Bone marrow (tissue), 2 donors: ENCODE measurements at places on chromosomes 1 and 21.

DNA sequence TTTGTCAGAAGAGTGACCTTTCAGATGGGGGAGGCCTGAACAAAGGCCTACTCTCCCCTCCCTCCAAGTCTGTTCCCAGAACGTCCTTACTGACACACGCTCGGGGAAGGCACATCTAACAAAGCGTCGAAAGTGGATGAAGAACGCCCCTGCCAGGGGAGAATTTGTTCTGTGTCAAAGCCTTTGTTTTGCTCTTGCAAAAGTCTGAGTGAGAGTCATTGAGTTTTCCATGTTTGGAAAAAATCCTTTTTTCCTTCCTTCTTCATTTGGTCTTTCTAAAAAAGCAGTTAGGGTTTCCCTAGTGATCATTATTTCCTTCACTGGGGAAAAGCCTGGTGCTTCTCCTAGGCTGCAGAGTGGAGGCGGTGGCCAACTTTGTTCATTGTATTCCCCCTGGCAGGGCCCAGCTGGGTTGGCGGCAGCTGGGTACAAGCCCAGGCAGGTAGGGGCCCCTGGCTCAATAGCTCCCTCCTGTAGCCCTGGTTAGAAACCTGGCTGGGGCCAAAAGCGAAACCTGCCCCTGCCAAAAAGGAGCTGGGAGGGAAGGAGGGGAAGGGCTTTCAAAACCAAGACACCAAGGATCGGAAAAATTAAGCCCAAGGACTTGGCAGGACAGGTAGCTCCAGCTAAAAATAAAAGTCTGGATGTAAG, 81.1 kb downstream of the ITPKB start:
- DNase-seq, result no peak

DNA sequence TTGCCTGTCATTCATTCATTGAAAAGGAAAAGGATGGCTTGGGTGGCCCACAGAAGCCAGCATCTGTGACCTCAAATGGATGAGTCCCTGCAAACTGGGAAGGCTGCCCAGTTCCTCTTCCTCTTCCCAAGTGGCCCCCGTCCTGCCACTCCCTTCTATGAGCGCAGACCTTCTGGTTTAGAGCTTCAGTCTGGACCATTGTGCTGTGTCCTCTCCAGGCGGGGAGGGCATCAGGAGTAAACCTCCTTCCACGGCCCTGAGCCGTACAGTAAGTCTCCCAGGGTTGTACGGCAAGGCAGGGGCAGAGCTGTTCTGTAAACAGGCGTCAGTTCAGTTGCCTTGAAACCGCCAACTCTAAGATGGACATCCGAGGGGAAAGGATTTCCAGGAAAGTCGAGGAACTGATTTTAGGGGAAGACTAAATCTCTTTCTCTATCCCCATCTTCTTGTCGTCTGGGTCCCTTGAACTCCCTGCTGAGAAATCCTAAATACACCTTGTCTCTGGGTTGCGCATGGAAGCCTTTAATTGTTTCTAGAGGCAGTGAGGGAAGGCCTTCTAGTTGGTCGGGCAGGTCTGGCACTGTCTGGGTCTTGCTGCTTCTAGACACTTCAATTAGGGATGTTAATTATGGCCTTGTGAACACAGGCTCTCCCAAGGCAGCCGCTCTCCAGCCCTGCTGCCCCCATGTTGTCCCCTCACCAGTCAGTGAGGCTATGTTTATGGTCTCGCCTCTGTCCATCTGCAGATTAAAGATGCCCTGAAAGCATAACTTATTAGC, 22.1 kb downstream of the SOX13 start:
- no peak for DNase-seq

DNA sequence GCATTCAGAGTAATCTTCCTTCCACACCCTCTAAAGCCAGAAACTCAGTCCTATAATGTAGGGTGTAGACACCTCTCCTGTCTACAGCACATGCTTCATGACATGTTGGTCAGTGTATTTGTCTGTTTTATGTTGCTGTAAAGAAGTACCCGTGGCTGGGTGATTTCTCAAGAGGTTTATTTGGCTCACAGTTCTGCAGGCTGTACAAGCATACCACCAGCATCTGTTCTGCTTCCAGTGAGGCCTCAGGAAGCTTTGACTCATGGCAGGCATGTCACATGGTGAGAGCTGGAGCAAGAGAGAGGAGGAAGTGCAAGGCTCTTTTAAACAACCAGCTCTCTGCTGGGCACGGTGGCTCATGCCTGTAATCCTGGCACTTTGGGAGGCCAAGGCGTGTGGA, 12.1 kb downstream of the PLOD1 start:
- no peak for DNase-seq

DNA sequence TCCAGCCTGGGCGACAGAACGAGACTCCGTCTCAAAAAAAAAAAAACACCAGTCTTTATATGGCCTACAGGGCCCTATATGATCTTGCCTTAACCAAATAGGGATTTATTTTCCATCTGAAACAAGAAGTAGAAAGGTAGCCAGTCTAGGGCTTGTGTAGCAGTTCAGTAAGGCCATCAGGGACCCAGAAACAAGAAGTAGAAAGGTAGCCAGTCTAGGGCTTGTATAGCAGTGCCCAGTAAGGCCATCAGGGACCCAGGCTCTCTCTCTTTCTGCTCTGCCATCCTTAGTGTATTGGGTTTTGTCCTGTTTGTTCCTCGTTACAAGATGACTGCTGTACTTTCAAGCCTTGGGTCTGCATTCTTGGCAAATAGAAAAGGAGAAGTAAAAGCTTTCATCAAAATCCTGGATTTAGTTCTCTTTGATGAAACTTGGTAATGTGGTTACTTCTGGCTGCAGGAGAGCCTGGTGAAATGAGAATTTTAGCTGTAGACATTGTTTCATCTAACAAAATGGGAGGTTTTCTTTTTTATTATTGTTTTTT, 46.1 kb downstream of the PKN2 start:
- no peak for DNase-seq

- no peak for DNase-seq
Observed at GRCh38 chr1:3000214-3000613, 21.1 kb upstream of the ACTRT2 start.

DNA sequence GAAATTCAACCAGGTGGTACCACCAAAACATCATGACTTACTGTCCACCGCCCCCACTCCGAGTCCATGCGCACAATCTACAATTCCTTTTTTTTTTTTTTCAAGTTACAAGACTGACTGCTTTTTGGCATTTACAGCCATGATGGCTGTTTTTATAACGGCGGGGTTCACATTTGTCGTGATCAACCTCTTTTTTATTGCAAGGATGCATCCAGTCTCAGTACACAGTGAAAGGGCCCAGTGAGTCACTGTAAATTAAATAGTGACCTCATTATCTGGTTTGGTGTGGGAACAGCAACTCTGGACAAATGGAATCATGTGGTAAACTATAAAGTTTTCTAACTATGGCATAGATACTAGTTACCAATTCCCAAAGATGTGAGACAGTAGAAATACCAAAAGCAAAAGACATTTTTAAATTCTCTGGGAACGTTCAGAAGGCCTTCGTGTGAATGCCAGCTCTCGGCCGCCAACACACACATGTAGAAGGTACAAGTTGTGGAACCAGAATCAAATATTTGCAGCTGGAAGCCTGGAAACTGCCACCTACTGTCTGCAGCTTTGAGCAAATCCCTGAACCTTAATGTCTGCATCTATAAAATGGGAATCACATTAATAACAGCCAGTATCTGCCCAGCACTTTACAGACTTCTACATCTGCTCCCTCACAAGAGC, 4.9 kb downstream of the GLIS1 start:
- no peak for DNase-seq

DNA sequence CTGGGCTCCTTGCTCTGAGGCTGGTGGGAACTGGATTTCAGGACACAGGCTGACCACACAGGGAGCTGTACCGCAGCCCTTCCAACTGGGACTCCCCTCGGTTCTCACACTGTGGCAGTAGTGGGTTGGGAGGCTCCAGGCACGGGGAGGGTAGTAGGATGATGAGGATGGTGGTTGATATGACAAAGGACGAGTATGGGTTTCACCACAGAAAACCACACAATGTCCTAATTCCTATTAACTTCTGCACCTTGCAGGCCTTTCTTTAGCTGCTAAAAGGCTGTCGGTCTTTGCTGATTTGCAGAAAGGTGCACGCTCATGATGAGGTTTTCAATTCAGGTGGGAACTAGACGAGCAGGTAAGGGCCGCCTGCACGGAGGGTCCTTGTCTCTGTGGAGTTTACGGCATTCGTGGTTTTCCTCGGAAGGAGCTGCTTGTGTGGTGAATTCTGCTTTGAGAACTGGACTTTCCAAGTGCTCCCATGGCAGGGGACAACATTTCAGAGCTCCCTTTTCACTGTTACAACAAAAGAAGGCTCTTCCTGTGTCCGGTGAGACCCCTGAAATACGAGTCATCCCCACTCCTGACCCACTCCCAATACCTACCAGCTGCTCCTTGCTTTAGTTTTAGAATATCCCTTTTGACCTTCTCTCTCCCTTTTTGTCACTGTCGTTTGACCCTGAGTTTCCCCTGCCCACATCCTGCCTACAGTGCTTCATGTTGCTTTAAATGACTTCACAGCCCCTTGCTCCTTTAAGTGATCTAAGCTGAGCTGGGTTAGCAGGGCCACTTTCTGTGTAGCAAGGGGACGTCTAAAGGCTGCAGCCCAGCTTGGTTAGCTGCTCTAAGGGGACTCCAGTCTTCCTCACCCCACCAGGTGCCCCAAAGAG, 125.1 kb downstream of the MRPS6 start:
- DNase-seq, result no peak

DNA sequence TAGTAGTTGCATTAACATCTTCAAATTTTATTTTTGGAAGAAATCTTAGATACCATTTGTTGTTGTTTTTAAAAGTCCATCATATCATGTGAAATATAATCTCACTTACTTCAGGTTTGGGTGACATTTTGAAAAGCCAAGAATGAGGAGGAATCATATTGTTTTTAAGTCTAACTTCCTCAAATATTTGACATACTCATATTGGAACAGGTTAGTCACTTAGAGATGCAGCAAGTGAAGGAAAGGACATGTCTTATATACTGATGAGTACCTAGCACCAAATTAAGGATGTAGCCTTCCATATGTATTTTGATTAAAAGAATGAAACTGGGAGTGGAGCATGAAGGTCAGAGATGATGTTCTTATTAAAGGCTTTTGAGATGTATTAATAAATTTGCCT, 23.9 kb downstream of the GBP2 start:
- DNase-seq, result no peak

GRCh38 chr1:218347336-218347722, 2.2 kb downstream of the TGFB2 start:
- no peak for DNase-seq

GRCh38 chr1:221013691-221014660, 134.7 kb downstream of the HLX start:
- DNase-seq, result no peak

- no peak for DNase-seq
Observed at GRCh38 chr1:213409971-213410370, 358.9 kb downstream of the RPS6KC1 start.

DNA sequence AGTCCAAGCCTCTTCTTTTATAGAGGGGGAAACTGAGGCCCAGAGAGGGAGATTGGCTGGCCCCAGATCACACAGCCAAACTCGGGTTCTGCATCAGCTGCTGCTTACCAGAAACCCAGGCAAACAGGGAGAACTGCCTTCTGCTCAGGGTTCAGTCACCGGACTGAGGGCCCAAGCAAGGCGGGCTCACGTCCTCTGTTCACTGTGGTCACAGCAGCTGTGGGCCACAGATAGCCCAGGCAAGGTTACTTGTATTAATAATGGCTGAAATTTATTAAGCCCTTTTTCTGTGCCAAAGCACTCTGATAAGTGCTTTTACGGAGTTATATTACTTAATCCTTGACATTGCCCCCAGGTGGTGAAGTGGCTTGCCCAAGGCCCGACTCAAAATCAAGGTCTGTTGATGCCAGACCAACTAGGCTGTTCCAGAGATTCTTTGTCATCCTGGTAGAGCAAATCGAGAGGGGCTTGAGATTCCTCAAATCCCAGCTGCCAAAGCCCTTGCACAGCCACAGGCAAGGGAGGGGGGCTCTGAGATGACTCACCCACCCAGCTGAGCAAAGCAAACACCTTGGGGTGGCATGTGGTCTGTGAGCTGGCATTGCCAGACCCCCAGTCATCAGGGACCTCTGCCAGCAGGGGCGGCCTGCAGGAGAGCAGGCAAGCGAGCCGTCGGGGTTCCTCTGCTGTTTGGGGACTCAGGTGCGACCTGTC, 36.5 kb downstream of the EPHB2 start:
- no peak for DNase-seq

DNA sequence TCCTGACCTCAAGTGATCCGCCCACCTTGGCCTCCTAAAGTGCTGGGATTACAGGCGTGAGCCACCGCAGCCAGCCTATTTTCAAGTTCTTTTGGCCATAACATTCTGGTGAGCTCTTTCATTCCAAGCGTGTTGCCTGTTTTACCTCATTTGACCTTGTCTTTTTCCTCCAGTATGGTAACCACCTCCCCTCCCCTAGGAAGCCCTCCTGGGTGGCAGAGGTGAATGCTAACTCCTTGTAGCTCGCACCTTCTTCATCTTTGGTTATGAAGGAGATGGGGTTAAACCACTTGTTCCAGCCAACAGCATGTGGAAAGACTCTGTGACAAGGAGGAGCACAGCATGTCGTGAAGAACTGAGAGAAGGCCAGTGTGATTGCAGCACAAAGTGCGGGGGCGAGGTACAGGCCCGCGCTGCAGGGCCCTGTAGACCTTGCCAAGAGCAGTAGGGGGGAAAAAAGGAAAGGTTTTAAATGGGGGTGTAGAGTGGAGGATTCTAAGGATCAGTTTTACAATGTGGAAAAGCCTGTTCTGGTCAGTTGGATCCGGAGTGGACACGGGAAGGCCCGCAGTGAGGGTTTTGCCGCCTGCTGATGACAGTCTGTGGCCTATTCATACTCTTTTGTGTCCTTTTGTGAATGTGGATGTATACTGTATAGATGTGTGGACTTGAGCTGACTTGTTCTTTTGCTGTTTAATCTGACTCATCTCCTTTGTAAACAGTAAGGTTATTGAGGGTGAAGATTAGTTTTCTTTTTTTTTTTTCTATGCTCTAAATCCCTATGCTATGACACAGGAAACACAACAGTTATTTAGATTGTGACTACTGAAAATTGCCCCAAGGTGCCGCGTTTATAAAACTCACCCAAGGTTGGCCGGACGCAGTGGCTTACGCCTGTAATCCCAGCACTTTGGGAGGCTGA, 7.5 kb upstream of the ZNF436 start:
- no peak for DNase-seq

GRCh38 chr21:37146320-37147235, 73.5 kb downstream of the TTC3 start:
- no peak for DNase-seq

DNA sequence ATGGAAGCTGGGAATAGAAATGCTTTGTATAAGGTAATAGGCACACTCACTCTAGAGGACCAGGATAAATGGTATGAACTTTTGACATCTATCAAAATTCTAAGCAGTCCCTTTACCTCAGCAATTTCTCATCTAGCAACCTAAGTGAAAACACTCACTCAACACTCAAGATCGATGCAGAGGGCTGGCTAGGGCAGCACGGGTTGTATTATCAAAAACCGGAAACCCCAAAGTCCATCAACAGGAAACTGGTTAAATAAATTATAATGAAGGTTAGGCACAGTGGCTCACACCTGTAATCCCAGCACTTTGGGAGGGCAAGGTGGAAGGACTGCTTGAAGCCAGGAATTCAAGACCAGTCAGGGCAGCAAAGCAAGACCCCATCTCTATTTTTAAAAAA, 9.4 kb downstream of the USP48 start:
- no peak for DNase-seq

GRCh38 chr1:234772345-234773147, 162.6 kb upstream of the IRF2BP2 start:
- DNase-seq, result peak; percentile 97

- DNase-seq, result no peak
Observed at GRCh38 chr1:48164571-48164970, 57.9 kb upstream of the SLC5A9 start.
